ENCODE measurements at places on chromosomes 11 and 22.

DNA sequence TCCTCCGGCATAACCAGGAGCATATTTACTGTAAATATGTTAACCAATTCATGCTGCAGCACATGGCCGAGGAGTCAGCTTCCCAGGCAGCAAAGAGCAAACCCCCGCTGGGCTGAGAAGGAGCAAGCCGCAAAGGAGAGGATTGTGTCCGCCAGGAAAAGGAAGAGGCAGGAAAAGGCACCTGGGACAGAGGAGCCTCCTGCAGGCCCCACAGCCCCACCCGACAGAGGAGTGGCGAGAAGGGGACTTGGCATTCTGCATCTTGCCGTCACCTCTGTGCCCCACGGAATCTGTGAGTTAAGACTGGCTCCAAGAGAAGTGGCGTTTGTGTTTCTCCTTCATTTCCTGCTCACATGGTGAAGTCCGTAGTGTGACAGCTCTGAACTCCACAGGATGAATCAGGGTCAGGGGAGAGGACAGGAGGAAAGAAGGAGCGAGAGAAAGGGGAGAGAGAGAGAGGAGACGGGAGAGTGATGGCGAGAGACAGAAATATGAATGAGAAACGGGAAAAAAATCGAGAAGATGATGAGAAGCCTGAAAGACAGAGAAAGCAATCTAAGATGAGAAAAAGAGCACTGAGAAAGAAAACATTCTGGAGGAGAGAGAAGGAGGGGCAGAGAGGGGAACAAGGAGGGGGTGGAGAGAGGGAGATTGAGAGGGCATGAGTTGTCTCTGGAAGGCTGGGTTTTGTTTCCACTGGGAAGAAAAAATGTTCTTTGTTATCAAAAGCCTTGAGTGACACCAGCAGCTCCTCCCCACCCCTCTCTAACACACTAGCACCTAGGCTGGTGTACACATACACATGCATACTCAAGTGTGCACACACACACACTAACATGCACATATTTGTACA lies 489.6 kb downstream of the MN1 start:
- no peak for DNase-seq

GRCh38 chr11:92841719-92842118 lies 127.7 kb upstream of the MTNR1B start:
- DNase-seq = no peak

GRCh38 chr22:33400061-33400840 lies 342.1 kb upstream of the SYN3 start:
- no peak for DNase-seq

DNA sequence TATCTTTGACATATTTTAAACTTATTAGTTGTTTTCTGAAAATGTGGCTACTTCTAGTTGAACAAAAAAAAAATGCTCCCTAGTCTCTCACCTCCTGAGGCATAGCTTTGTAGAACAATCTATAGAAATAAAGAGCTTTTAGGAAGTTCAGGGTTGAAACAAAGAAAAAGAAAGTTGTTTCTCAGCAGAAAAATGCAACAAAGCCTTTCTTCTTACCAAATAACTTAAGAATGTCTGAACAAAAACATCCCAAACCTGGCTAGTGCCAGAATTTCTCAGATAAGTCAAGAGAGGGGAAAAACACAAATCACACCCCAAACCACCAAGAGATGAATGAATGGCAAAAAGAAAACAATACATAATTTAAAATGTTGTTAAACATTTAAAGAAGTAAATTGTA lies 114.1 kb downstream of the MAML2 start:
- DNase-seq = no peak

DNA sequence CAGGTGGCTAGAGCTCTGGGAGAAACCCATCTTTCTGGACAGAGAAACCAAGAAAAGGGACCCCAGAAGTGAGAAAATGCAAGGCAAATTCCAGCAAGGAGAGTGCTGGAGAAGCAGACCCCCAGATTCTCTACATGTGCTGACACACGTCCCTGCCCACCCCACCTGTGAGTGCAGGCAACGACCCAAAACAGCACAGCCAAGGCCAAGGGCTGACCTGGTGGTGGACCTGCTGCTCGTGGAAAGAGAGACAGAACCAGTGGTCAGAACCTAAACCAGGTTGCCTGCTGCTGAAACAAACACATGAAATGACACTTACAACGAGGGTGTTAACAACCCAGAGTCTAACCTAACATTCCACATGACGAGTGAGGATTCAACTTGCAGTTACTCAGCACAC lies 24.6 kb downstream of the TRMU start:
- DNase-seq = no peak

DNA sequence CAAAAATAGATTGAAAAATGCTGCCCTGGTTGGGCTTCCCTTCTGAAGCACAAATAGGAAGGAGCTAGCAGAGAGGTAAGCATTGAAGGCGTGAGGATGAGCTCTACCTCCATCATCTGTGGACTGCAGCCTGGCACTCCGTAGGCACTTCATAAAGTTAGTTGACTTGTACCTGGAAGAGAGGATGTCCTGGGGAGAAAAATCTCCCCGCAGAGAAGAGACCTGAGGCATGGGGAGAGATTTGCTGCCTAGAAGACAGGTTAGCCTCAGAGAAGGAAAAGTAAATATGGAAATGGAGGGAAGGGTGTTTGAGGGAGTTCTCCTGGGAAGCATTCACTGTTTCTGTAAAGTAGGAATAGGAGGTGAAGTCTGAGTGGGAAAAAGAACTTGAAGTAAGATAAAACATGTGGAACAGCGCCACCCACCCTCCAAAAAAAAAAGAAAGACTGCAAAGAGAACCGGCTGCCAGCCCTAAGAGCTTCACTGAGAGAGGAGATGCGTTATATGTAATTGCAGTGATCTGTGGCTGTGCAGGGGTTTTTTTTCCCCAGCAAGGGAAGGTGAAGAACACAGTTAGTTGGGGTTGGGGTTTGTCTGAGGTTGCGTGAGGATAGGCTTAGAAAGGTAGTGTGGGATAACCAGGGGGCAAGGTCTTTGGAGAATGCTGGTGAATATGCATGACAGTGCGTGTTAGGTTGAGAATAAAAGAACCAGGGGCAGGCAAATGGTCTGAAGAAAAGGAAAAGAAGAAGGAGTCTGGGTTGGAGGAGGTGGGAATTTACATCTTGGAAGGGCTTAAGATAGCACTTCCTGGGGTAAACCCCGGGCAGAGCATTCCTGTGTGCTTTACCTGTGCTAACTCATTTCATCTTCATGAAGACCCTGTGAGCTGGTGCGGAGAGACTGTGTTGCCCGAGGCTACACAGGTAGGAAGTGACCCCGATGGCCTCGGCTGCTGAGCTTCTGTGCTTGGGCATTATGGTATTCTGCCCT lies 16.0 kb downstream of the TNRC6B start:
- DNase-seq = peak; percentile 72

GRCh38 chr11:124211321-124211720 lies 28.2 kb downstream of the OR10D3 start:
- DNase-seq = no peak

DNA sequence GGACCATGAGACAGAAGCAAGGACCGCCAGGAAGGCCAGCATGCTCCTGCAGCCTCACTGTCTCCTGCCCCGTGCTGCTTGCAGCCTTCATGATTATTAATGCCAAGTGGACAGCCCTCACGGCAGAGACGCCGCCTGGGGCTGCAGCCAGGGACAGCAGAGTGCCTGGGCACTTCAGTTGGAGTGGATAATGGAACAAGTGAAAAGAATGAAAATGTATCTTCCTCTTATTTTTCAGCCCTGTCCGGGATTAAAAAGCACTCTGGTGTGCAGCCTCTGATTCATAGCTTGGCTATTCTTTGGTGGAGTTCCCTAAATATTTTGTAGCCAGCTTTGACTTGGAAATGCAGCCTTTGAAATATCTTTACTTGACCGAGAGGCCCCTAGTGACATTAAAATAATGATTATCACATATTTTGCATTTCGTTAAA lies 1404.2 kb downstream of the BRD1 start:
- DNase-seq = no peak

DNA sequence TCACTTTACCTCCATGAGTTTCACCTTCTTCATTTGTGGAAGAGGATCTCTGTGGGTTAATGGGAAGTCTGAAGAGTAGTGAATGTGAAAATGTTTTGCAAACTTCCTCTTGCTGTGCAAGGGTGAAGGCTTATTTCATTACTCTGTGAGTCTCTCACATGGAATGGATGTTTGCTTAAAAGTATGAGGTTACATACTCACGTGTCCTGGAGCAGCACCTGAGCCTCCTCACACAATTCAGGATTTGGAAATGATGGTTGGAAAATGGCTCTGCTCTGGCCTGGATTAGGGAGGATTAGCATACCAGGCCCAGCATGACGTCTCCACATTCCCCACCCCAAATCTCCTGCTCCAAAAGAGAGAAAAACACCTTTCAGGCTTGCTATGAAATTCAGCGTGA lies 4.8 kb downstream of the GRAMD1B start:
- DNase-seq = no peak

GRCh38 chr11:109433753-109434256 lies 11.8 kb downstream of the C11orf87 start:
- DNase-seq = no peak

- no peak for DNase-seq
These were observed 4.7 kb downstream of the ANO1 start for GRCh38 chr11:70082829-70083228.

DNA sequence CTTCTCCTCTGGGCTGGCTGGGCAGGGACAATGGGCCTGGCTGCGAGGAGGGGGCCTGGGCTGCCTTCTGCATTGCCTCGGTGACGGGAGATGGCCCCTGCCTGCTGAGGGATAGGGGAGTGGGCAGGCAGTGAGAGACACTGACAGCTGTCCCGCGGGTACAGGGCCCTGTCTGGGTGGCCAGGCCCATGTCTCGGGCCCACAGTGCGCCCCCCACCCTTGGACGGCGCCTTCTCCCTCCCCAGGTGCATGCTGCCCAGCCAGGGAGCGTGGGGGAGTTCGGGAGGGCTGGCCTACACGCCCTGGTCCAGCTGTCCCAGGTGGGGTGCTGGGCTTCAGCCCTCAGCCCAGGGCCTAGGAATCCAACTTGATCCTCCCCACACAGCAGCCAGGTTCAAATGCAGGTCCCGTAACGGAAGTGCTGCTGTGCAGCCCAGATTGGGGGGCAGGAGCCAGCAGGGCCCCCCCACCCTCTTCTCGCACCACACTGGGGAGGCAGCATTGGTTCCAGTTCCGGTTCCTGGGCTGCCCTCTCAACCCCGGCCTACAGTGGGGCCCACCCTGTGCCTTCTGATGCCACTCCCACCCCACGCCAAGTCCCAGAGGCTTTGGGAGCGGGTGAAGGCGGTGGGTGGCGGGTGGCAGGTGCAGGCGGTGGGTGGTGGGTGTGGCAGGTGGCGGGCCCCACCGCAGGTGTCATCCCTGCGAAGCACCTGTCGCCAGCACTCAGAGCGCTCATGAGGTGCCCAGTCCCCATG lies 7.3 kb upstream of the TSSC4 start:
- DNase-seq = no peak

- no peak for DNase-seq
These were observed 16.0 kb upstream of the LINC01488 start for GRCh38 chr11:69465236-69466000.
